ENCODE measurements at places on chromosomes 3 and 15. TPM values are rescaled to one million over a fixed set of nuclear protein-coding genes. Genes with fewer than 3 reads are reported as not detected.

Gene FOXL2
- not detected for total RNA-seq

Gene CLDN18
- total RNA-seq, result not detected

Gene FEZF2
- not detected for total RNA-seq

Gene CPB1
- not detected for total RNA-seq

Gene GOLGA6L4
- total RNA-seq, result 3.1 TPM

Gene C3orf33
- 2.1 TPM for total RNA-seq

Gene MNS1
- total RNA-seq, result 0.85 TPM

Gene PLSCR2
- total RNA-seq, result not detected

Gene GPR62
- not detected for total RNA-seq

Gene ZBTB20
- total RNA-seq, result 27.4 TPM

DNA sequence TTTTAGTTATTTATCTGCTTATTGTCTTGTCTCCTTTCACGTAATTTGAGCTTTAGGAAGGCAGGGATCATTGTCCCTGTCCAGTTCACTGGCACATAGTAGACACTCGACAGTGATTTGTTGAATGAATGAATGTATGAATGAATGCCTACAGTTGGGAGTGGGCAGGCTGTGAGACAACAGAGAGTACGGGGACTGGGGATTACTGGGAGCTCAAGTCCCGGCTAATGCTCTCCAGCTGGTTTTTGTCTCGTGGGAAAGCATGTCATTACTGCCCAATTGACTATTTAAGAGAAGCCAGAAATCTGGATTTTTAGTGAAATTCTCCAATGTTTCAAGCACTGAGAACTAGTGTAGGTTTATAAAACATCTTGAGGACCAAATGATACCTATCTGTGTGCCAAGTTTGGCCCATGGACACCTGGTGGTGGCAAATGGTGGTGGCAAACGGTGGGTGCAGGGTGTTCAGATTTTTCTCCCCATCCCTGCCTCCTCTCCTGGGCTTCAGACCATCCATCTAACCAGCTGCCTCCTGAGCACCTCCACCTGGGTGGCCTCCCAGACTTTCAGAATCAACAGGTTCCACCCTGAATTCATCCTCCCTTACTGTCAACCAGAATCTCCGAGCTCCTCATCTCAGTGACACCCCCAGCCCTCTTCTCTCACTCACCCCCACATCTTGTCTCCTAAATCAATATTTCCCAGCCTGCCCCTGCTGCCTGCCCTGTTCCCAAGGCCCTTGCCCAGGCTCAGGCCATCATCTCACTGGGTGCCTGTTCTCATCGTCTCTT, 36.2 kb upstream of the TRH start:
- DNase-seq, result no peak

GRCh38 chr3:126349071-126349470, 8.1 kb downstream of the KLF15 start:
- peak; percentile 21 for DNase-seq

DNA sequence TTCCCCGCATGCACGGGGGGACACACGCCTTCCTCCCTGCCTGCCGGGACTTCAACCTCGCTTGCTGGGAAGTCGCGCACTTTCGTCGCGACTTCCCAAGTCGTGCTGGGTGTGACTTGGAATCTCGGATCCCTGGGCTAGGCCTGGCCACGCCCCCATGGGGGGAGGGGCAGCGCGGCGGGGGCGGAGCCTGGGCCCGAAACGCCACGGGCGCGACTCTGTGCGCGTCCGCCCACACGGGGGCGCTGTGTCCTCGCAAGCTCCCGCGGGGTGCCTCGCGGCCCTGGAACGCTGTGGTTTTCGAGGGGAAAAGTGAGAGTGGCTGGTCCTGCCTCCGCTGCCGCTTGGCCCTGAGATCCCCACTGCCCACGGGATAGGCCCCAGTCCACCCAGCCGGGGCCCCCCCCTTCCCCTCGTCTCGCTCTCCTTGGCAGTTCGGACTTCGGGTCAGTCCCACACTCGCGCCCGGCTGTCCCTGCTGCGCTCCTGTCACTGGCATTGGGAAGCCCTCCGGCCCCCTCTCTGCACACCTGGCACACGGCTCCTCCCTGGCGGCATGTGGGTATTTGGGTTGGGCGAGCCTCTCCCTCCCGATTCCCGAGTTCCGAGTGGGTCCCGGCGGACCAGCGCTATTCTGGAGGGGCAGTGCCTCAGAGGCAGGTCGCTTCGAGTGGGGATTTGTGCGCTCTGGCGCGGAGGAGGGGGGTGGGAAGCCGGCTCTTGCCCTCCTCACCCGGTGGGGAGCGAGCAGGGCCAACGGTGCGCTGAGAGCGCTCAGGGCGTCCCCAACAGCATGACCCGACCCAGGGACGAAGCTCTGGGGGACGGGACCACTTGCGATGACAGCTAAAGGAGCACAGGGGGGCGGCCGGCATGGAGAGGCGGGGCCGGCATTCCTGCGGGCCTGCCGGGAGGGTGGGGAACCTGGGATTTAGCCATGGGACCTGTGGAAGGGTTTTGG, 23.6 kb downstream of the SEC61A1 start:
- DNase-seq, result peak; percentile 94

DNA sequence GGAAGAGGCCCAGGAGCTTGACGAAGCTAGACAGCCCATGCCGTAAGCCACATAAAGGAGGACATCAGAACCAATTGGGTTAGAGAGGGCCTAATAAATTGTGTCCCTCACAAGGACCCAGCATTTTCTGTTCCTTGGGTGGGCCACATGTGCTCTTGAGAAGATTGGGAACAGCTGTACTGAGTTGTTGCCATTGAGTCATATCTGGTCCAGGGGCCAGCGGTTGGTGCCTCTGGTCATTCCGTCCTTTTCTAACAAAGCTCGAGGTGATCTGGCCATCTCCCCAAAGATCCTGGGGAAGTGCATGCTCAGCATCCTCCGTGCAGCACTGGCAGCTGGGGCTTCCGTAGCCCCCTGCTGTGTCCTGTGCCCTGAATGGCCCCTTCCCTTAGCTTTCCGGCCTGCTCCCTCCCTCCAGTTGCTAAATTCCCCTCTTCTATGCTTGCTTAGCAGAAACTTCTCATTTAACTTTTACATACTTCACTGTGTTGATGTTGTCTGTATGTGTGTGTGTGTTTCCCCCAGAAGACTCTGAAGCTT, 73.0 kb downstream of the EEFSEC start:
- DNase-seq, result no peak

- DNase-seq, result no peak
Observed at GRCh38 chr3:194280777-194281176, 70.4 kb downstream of the CPN2 start.

DNA sequence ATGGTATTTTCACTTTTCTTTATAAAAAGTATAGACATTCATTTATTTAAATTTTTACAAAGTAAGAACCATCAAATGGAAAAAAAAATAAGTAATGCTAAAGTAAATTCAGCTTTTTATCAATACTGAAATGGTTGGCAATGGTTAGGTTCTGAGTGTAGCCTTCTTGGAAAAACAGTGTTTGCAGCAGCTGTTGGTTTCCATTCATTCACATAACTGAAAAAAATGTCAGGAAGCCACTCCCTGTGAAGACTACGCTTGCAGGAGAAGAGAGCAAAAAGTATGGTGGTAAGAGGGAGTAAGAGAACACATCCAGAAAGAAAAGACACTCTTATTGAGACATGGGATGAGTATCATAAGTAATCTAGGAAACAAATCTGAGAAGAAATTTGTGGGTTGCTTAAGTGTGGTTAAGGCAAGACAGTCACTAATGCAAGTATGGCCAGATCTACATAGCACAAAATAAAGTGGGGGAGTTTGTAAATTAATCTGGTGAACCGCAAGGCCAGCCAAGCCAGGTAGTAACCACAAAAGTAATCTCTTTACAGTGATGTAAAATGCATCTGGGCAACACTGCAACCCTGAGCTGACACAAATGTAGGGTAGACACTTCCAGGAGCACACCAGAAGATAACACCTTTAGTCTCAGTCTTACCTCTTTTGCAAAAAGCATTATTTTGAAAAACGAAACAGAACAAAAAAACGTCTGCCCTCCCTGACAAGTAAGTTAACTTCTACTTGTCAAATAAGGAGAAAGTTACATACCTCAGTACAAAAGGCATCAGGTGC, 133.7 kb downstream of the IGSF11 start:
- DNase-seq, result no peak

DNA sequence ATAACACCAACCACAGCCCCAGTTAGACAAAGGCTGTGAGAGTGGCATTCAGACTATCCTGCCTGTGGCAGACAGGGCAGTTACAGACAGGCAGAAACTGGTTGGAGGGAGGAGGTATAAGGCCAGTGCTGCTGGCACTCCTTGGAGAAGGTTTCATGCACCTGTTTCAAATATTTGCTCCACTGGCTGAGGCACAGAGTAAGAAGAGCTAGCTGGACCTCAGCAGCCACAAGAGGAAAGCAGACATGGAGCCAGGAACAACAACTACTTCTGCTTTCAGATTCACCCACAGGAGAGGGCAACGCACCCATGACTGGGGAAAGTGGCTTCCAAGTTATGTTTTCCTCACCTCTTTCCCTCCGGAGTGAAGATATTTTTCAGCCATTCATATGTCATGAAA, 11.5 kb upstream of the PRKAR2A start:
- DNase-seq, result no peak

- DNase-seq, result no peak
Observed at GRCh38 chr3:22990291-22991200, 212.6 kb upstream of the UBE2E2 start.

GRCh38 chr15:64315216-64315615, 40.8 kb downstream of the CSNK1G1 start:
- no peak for DNase-seq

DNA sequence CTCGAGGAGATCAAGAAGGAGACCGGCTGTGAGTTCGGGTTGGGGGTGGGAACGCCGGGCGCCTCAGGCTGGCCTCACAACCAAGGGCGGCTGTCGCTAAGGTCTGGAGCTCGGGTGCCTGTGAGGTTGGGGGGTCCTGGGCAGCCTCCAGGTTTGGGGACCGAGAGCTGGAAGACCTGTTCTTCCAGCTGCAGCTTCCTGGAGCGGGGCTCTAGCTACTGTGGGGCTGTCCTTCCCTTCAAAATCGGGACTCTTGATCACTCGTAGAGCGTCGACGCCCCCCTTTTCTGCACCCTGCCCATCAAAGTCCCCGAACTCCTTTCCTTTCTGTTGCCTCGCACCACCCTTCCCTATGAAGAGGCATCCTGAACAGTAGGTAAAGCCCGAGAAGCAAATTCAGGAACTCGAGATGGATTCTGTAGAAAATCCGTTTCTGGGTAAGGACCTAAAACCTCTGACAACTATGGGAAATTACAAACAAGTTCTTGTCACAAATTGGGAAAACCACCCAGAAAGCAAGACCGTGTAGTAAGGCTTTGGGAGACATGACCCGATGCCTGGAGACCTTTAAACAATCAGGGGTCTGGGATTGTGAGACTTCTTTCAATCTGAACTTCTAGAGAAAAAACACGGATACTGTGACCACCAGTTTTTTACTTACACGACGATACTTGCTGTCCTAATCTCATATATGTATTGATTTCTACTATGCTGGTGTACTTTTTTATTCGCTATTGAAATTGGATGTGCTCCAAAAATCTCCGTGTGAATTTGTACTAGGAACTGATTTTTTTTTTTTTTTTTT, 556 bp downstream of the CHP1 start:
- DNase-seq, result no peak

DNA sequence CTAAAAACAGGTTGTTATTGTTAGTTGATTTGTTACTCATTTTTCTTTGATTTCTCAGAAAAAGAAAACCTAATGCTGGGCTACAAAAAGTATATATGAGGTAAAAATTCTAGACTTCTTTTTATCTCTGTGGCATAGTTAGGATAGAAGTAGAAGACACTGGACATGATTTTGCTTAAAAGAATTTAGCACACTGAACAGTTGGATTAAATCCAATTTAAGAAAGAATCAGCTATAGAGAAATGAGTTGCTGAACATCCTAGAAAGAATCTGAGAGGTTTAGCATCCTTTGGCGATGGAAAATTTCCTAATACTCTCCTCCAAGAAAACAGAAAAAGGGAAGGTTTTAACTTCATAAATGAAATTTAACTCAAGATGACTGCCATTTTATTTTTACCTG, 259.7 kb downstream of the TBL1XR1 start:
- no peak for DNase-seq

DNA sequence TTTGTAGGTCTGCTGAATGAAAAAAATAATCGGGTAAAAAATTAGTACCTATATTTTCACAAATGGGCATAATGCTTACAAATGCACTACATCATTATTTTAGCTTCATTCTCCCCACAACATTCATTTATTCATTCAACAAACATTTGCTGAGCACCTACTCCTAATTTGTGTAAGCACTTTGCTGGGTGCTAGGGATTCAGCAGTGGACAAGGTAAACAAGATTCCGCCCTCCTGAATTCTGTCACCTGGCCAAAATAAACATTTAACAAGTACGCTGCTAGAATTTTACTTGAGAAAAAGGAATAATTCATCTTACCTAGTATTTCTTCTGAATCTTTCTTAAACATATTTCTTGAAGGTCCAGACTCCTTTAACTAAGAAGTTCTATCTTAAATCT, 72.1 kb downstream of the TIGIT start:
- DNase-seq, result no peak

GRCh38 chr3:194043516-194043915, 92.4 kb upstream of the HES1 start:
- DNase-seq, result no peak

- no peak for DNase-seq
Observed at GRCh38 chr3:24211381-24211780, 266.3 kb downstream of the NR1D2 start.

- DNase-seq, result no peak
Observed at GRCh38 chr3:5022966-5023776, 43.9 kb downstream of the BHLHE40 start.

DNA sequence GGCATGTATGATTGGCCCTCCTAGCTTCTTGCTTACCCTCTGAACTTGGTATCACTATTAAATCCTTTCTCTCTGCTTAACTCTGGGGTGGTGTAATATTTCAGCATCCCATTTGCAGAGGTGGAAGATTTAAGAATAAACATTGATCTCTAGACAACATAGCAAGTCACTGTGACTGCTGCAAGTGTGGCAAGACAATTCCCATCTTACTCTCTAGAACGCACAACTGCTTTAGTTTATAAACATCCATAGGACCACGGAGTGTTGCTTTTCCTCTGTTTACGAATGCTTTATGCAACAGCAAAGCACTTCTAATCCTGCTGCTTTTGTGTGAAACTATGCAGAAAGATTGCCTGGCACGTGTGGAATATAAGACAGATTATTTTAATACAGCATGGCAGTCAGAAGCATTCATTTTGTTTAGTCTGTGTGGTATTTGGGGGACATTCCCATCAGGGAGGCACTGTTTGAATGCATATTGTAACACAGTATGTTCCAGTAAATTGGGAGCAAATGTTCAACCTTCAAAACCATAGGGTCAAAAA, 338.9 kb upstream of the TMCO5A start:
- DNase-seq, result no peak

DNA sequence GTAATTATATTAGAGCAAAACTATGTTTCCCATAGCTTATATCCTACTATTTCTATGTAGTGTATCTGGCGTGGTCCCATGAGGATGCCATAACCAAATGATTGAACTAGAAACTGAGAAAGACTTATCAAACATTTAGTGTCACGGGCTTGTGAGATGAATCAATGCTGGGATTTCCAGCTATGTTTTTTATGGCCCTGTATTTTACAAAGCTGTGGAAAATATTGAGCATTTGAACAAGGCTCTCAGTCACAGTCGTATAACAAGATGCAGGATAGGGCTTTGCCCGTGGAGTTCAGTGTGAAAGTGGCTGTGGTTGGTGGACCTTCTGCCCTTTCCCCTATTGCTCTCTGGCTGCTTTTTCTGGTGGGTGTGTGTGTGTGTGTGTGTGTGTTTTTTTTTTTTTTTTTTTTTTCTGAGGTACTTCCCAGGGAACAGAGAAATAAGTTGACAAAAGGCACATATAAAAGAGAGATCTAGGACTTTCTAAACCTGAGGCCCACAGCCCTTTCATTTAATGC, 60.7 kb downstream of the CACNA1D start:
- DNase-seq, result no peak

- DNase-seq, result no peak
Observed at GRCh38 chr3:18345015-18345367, 80.1 kb downstream of the SATB1 start.

Data from activated naive CD8-positive, alpha-beta T cell treated with anti-CD3 and anti-CD28 coated beads, Interleukin-2, amount 10 ng/mL, durations not matched to agents 7 days and 5 days (primary cell).